ENCODE measurements at places on chromosomes 2 and 18.

DNA sequence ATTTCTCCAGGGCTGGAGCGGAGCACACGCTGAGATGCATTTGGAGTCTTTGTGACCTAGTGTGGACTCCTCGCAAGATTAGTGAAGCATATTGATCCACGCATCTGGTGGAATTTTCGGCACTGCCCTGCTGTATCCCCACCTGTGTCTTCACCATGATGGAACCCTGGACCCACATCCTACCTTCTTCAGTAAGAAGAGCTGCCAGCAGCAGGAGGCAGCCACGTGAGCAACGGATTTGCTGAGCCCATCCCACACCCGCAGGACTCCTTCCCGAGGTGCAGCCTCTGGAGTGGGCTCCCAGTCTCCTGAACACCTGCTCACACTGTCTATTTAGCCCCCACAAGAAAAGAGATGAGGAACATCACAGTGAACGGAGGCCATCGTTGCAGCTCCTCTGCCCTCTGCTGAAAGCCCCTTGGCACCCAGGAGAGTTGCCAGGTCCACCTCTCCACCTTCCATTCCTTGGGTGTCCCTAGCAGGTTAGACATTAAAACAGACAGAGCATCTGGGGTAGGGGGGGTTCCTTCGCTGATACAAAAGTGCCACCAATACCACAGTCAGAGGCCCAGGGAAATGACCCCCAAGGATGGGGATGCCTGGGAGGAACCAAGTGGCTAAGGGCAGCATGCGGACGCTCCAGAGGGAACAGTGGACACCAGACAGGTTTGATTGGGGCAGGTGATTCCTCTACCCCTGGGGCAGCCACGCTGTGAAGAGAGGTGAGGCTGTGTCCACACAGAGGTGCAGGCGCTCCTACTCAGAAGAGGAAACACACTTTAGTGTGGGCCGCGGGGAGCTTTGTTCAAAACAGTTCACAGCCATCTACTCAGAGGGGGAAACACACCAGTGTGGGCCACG lies 302.8 kb upstream of the SALL3 start:
- no peak for DNase-seq

GRCh38 chr2:59463426-59463825 lies 1090.0 kb downstream of the BCL11A start:
- DNase-seq, result no peak

- DNase-seq, result no peak
Measured at GRCh38 chr2:29744976-29745375, 176.4 kb downstream of the ALK start.

DNA sequence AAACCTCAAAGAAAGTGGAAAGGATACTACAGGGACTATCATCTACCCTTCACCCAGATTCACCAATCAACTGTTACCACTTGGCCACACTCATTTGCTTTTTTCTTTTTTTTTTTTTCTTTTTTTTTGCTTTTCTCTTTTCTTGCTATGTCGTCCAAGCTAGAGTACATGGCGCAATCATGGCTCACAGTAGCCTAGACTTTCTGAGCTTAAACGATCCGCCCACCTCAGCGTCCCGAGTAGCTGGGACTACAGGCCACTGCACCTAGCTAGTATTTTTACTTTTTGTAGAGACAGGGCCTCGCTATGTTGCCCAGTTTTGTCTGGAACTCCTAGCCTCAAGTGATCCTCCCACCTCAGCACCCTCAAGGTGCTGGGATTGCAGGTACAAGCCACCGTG lies 24.0 kb downstream of the BIN1 start:
- DNase-seq, result no peak

DNA sequence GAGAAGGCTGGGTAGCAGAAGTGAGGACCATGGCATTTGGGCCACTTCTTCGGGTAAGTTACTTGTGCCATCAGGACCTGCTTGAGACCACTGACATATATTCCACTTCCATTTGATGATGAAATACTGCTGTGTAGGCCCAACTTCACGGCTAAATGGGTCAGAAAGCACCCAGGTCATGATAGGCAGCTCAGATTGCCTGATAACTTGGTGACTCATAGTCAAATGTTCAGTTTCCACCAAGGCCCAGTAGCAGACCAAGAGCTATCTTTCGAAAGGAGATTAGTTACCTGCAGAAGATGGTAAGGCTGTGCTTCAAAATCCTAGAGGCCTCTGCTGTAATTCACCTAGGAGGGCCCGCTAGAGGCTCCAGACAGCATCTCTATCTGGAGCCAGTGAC lies 31.8 kb upstream of the MEX3C start:
- no peak for DNase-seq

DNA sequence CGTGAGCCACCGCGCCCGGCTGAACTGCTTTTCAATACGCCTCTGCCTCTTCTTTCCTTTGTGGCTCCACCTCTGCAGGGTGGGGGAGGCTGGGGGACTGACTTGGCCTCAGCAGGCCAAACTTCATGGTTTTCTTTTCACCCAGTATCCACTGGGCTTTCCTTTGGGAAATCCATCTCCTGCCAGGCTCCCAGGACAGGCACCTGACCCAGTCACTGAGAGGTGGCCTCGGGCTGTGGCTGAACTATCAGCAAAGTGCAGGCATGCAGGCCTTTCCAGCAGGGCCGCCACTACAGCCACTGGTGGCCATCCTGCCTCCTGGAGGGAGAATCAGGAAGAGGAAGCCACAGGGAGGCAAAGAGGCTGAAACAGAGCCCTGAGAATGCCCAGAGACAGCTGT lies 33.4 kb upstream of the SEMA4C start:
- DNase-seq, result no peak

DNA sequence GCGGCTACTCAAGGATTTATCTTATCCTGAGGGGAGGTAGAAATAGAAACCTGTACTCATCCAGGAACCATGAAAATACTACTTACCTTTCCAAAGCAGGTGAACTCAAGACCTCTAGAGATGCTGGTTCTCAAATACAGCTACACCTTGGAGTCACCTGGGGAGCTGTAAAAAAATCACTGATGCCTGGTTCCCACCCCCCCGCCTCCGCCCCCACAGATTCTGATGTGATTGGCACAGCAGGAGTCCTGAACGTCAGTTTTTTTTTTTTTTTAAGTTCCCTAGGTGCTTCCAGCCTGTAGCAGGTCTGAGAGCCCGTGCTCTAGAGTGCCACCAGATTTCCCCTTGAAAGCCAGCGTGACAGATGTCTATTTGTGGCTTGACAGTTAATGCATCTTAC lies 113.6 kb downstream of the MRO start:
- no peak for DNase-seq

DNA sequence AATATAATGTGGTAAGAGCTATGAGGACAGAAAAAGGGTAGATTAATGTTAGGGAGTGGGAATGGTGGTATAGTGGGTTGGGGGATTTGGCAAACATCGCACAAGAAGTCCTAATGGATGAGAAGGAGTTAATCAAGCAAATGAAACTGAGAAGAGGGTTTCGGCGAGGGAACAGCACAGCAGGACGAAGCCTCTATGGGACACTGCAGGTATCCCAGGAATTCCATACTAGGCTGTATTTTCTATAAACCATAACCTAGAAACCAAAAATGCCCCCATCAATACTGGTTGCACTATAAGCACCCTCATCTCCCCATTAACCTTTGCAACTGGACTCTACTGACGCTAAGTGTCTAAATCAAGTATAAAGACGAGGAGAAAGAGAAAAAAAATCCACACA lies 10.3 kb downstream of the WDFY1 start:
- DNase-seq, result no peak

DNA sequence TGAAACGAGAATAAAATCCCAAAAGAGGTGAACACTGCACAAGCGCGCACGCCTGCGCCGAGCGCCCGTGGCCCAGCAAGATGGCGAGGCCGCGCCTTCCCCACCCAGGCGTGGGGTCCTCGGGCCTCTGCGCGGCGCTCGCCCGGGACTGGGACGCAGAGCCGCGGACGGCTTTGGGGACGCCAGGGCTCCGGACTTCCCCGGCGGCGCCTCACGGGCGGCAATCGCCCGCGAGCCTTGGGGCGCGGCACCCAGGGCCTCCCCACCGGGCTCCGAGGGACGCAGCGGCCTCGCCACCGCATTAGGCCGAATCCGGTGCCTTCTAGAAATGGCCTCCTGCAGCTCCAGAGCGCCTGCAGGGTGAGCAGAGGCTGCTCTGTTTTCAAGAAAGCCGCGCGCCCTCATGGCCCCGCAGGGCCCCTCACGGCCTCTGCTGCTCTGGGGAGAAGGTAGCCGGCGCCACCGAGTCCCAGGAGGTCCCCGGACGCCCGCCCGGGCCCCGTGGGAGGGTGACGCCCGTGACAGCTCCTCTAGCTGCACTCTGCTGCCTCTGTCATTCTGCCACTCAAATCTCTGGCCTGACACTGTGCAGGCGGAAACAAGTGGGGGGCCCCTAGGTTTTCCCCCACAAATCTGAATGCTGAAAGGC lies 35.9 kb upstream of the POMC start:
- DNase-seq, result no peak

DNA sequence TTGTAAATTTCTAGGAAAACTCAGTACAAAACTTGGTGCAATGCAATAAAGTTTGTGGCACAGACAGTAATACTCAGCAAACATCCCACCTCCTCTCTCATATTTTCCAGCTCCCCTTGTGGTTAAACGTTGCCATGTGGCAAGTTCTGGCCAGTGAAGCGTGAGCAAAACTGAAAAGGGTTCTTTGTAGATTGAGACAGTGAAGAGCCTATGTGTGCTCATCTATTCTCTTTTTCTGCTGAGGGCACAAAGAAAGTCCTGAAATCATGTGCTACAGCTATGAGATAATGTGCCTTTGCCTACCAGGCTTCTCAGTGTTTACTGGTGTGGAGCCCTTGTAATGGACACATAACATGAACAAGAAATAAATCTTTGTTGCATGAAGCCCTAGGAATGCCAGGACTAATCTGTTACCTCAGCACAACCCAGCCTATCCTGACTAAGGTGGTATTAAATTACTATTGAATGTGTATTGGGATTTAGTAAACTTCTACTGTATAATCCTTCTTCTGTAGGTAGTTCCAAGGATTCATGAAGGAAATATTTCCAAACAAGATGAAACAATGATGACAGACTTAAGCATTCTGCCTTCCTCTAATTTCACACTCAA lies 13.0 kb upstream of the TYMS start:
- DNase-seq, result no peak

DNA sequence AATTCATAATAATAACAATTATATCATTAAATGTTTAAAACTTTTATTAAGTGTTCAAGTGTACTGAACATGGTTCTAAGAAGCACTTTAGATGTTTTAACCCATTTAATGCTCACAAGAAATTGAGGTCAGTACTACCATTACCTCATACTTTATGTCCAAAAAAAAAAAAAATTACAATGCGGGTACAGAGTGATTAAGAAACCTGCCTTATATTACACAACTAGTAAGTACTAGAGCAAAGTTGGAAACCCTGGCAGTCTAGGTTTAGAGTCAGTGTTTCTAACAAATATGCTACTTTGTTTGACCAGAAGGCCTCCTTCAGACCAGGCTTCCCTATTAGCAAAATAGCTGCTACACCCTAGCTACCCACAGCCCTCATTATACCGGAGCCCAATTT lies 28.5 kb downstream of the PLEKHM3 start:
- DNase-seq, result no peak

DNA sequence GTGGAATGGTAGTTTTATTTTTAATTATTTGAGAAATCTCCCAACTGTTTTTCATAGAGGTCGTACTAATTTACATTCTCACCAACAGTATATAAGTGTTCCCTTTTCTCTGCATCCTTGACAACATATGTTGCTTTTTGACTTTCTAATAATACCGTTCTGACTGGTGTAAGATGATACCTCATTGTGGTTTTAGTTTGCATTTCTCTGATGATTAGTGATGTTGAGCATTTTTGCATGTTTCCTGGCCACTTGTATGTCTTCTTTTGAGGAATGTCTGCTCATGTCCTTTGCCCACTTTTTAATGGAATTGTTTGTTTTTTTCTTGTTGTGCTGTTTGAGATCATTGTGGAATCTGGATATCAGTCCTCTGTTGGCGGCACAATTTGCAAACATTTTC lies 242.5 kb downstream of the ZNF521 start:
- no peak for DNase-seq

- DNase-seq, result no peak
Measured at GRCh38 chr2:152411154-152411553, 76.2 kb downstream of the FMNL2 start.

GRCh38 chr2:179898873-179899272 lies 37.5 kb upstream of the ZNF385B start:
- DNase-seq, result no peak

GRCh38 chr2:182694189-182694588 lies 21.9 kb upstream of the DNAJC10 start:
- no peak for DNase-seq

GRCh38 chr2:32745191-32745590 lies 117.3 kb downstream of the TTC27 start:
- no peak for DNase-seq

DNA sequence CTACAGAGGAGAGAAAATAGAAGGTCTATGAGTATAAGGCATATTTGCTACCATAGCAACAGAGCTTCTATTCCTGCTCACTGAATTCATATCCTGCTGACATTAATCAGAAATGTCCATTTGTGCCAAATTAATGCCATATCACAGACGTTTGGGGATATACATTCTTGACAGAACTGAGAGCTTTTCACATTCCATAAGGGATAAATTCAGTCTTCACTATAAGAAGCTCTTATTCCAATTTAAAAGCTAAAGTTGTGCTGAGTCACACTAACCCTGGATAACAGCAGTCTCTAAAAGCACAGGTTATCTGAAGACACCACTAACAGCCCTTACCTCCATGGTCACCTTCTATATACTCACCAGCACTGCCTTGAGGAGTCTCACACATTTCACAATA lies 178.1 kb downstream of the RAB3GAP1 start:
- DNase-seq, result no peak

- DNase-seq, result no peak
Measured at GRCh38 chr18:24585996-24586566, 125.6 kb downstream of the HRH4 start.

- no peak for DNase-seq
Measured at GRCh38 chr2:118750959-118751565, 96.4 kb downstream of the EN1 start.

DNA sequence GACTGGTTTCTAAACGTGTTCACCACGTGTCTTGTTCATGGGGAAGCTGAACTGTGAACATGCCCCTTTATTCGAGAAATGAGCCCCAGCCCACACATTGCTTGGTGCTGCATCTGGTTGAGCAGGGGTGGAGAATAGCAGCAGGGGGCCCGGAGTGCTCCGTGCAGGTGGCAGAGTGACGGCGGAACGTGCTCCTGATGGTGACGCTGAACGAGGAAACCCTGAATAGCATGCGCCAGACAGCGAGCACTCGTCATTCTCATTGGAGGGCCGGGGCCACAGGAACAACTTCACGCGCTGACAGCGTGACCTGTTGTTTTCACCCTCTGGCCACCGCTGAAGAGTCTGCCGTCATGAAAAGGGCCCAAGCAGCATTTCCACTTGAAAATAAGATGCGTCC lies 125.8 kb upstream of the TPO start:
- DNase-seq, result no peak

DNA sequence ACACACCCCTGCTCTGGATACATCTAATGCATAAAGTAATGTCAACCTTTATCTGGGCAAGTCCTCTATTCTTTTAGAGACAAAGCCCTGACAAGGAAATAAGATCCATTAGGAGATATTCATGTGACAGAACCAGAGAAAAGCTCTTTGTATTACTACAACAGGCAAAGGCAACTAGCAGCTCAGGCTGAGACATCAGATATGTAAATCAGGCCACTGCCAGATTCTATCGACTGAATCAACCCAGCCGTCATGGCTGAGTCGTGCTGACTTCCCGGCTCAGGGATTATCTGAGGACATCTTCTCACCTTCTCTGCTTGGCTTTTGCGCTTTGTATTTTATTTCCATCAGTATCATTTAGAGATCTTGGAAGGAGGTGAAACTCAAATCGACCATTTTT lies 294.5 kb downstream of the PLCL1 start:
- no peak for DNase-seq

GRCh38 chr18:31512203-31512764 lies 14.3 kb downstream of the DSG2 start:
- no peak for DNase-seq

- DNase-seq, result no peak
Measured at GRCh38 chr2:121613774-121614173, 35.5 kb downstream of the CLASP1 start.
